ENCODE measurements at places on chromosomes 2 and 18. TPM values are rescaled to one million over a fixed set of nuclear protein-coding genes. Genes with fewer than 3 reads are reported as not detected.

DNA sequence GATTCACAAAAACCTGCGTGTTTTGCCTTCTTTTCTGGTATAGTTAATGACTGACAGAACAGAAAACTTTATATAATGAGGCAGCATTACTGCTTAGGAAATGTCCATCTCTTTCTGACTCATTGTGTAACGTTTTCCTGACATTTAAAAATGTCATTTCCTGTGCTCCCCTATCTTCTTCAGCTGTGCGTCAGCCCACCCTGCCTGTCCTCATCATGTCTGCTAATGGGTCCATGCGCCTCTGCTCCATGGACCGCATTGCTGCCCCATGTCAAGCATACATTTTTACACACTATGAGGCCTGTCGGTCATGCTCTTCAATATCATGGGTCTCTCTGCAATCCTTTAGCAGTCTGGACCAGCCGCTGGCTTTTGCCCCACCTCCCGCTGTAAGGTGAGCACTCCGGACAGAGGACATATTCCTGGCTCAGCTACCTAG is 234.3 kb downstream of the CDCA7 start:
- DNase-seq: no peak

- no peak for DNase-seq
Observed at GRCh38 chr2:67272195-67272594, 124.9 kb upstream of the ETAA1 start.

GRCh38 chr2:18611604-18612003 is 22.2 kb upstream of the NT5C1B start:
- no peak for DNase-seq

DNA sequence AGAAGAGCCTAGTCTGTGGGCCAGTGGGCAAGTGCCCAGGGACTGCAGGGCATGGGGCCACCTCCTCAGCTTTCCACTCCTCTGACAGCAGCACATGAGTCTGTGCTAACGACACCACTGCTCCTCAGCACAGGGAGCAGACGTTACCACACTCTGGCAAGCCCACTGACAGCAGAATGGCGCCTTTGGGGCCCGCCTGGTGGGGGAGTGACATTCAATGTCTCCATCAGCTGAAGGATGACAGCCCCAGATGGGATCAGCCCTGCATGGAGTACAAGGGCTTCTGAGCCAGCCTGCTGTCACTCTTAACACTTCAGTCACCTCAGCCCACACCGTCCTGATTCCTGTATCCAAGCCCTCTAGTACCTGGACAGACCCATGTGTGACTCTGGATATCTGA is 149.4 kb upstream of the SMAD2 start:
- DNase-seq: no peak

PAX3 gene
- not detected for total RNA-seq

- no peak for DNase-seq
Observed at GRCh38 chr2:39517622-39518021, 80.5 kb upstream of the MAP4K3 start.

DNA sequence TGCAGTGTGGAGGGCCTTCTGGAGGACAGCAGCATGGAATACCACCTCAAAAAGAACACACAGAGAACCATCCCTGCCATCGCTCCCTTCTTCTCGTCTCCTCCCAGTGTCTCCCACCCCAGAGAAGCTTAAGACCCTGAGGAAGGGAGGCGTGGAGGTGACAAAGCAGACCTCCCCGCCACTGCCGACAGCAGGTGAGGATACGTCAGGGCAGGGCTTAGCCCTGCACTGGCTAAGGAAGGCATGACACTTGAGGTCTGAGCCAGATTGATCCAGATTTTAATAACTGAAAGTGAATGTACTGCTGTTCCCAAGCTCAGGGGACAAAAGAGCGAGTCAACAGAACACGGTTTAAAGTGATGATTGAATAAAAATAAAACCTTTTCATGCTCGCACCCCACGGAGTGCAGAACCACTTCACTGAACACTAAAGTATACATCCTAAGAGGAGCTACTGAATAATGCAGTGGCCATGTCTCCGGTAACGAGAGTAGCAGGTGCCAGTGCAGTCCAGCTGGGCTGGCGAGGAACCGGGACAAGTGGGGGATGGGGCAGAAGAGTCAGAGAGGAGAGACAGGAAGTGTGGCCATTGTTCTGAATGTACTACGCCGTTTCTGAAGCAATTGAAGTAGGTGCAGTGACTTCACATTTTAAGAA is 391.0 kb downstream of the CDH2 start:
- DNase-seq: no peak

Measured in T-cell (primary cell).